ENCODE measurements at places on chromosomes 13 and 19.

DNA sequence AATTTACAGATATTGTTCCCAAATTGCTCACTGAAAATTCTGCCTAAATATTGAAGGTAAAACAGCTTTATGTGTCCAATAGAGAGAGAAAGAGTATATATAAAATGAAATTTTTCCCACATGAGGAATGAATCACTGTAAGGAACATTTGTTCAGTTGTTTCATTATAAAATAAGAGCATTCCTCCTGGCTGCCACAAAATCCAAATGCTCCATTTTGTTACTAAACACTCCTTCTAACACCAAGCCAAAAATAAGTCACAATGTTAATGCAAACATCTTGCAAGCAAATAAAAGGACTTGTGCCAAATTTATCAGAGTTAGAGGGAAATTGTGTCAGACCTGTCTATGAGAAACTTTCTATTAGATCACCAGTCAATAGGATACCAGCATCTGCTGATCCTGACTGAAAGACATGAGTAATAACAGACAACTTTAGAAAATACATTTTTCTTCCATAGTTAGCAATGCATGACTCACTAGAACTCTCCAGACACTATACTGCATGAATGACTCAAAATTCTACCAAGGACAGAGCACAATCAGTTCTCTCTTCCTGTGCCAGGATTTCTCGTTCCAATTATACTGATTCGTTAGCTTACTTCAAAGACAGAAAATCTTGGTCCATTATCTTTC, 83.5 kb upstream of the FNDC3A start:
- DNase-seq = no peak

DNA sequence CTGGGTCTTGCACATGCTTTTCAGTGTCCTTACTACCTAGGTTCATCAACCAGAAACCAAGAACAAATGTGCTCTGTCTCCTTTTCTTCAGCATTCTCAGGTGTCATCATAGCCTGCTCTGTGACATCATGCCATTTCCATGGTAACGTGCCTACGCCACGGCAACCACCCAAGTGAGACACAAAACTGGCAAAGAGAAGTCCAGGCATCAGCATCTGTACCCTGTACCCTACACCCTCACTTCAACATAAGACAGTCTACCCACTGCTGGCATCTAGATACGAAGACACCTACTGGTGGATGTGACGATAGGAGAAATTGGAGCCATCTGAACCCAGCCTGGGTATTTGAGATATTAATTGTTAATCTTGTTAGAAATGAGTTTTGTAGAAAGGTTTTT, 13.3 kb downstream of the ZC3H4 start:
- DNase-seq = no peak

- DNase-seq = no peak
Observed at GRCh38 chr19:36003284-36003683, 5.3 kb downstream of the SYNE4 start.

GRCh38 chr19:40270362-40271089, 14.6 kb downstream of the AKT2 start:
- DNase-seq = no peak

- no peak for DNase-seq
Observed at GRCh38 chr13:92510416-92510815, 716.2 kb upstream of the GPC6 start.

DNA sequence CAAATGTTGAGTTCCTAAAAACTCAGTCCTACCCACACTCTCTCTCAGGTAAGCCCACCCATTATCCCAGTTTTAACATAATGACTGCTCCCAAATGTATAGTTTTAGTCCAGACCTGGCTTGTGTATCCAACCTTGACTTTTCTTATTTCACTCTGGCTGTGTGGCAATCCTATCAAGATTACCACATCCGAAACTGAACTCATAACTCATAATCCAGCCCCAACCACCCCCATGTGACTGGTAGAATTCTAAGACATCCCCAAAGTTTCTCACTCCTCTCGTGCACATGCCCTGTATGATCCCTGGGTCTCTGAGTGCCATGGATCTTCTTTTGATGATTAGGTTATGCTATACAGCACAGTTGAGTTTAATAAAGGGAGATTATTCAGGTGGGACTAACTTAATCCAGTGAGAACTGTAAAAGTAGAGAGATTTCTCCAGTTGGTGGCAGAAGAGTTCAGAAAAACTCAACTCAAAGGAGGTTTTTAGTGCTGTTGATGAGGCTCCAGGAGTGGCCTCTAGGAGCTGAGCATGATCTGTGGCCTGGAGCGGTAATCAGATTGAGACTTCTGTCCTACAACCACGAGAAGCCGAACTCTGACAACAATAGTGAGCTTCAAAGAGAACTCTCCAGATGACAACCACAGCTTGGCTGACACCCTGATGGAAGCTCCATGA, 413.4 kb downstream of the ZNF536 start:
- DNase-seq = no peak

- no peak for DNase-seq
Observed at GRCh38 chr19:49579947-49580263, 451 bp downstream of the NOSIP start.

DNA sequence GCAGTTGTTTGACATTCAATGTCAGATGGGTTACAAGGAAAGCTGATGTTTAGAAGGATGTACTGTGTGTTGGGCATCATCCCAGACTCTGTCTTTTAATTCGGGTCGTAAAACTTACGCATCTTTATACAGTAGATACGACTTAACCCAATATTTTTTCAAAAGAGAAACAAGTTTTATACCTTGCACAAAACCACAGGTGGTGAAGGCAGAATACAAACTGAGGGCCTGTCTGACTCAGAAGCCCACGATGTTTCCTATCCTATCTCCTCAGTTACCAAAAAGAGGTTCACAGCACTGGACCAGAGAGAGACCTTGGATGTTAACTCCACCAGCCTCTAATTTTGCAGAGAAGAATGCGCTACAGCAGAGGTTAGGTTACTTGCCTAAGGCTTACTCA, 477.0 kb downstream of the FOXO1 start:
- DNase-seq = no peak

GRCh38 chr19:5397804-5398692, 57.2 kb upstream of the ZNRF4 start:
- DNase-seq = no peak

GRCh38 chr19:12801466-12802266, at the start of the genes PRDX2 and THSD8:
Gene PRDX2 (minus strand): TSS chr19:12801800. CDS start chr19:12801261, 539 bp downstream.
Gene THSD8 (plus strand): TSS chr19:12802069. CDS start chr19:12802072, 3 bp downstream.
- no peak for DNase-seq

DNA sequence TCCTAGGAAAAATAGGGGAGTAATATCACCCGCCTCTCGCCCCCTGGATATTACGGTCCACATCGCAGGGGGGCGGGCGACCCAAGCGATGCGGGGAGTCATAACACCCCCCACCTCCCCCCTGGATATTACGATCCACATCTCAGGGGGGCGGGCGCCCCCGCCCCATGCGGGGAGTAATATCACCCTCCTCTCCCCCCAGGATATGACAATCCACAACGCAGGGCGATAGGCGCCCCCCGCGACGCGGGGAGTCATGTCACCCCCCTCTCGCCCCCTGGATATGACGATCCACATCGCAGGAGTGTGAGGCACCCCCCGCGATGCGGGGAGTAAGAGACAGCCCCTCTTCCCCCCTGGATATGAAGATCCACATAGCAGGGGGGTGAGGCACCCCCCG, 684.4 kb upstream of the PCDH9 start:
- DNase-seq = no peak

DNA sequence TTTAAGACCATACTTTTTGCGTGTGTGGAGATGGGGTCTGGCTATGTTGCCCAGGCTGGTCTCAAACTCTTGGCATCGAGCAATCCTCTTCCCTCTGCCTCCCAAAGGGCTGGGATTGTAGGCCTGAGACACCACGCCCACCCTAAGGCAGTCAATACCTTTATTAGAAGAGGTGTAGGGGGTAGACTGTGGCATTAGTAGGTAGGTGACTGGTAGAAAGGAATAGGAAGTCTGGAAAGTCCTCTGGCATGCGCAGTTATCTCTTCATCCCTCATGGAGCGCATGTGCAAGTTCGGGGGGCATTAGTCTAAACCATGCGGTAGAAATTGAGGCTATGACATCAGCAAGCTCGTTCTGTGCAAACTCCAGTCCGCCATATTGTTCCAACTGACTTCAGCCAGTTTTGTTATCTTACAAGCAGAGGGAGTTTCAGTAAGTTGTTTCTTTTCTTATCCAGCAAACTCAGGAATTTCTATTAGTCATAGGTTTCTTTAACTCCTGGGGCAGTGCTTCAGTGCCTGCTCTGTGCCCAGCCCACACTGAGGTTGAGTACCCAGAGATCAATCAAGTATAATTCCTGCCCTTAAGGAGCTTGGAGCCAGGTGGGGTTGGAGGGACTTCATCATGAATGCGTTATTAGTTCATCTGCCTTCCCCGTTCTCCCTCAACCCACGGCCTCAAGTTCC, 7.3 kb upstream of the RANBP3 start:
- no peak for DNase-seq

DNA sequence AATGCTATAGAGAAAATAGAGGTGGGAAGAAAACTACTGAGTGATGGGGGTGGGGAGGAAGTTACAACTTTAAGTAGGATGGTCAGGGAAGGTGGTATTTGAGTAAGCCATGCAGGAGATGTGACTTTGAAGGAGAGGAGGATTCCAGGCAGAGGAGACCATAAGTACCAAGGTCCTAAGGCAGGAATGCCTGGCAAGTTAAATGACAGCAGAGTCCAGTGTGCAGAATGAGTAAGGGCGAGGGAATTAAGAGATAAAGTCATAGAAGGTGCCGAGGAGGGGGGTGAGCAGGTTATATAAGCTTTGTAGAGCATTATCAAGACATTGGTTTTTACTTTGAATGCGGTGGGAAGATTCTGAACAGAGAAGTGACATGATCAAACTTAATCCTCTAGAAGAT, 43.2 kb upstream of the WDFY2 start:
- no peak for DNase-seq

- no peak for DNase-seq
Observed at GRCh38 chr19:1116726-1117581, 13.2 kb downstream of the GPX4 start.

DNA sequence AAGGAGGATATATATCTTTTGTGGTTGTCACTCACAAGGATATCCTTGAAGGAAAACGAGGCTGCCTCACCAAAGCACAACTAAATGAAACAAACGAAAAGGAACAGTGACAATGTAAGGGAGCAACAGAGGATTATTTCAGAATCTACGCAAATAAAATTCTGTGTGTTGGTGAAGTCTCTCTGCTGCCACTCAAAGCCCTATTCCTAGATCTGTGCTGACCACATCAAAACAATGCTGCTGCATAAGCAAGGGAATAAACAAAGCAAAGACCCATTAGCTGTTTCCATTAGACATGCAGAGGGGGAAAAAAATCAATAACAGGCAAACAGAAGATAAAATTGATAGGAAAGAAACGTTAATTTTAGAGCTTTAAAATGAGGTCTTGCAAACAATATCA, 204.4 kb downstream of the MZT1 start:
- no peak for DNase-seq

DNA sequence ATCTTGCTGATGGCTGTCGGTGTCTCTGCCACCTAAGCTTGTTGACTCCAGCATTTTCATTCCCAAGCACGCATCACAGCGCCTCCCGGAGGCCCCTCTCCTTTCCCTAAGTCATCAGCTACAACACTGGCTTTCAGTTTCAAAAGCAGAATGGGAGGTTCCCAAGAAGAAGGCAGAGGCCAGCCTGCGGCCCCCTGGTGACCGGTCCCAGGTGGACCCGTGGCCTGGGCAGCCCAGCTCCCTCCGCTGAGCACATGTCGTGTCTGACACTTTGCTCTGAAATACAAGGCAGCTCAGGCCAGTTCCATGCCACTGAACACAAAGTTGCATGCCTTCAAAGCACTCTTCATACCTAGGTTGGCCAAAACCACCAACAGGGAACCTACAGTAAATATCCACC, 8.5 kb downstream of the MLLT1 start:
- DNase-seq = no peak

DNA sequence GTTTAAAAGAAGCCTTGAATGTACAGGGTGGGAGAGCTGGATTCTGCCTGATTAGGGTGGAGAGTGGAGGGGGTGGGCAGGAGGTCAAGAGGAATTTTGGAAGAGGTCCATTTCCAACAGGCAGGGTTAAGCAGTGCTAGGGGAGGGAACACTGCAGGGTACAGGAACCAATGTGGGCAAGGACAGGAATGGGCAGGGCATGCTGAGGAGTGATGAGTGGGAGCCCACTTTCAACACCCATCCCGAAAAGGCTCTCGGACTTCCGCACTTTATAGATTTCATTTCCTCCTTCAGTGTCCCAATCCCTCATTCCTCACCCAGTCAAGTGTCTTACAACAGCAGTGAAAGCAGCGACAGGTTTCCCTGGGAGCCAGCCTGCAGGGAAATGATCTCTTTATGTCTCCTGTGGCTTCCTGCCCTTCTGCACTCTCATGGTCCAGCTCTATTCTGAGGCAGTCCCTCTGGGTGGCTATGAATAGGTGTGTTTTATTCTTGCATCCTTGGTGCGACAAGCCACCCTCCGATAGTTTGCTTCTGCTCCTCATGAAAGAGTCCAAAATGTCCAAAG, 50.5 kb upstream of the ZNF507 start:
- no peak for DNase-seq

DNA sequence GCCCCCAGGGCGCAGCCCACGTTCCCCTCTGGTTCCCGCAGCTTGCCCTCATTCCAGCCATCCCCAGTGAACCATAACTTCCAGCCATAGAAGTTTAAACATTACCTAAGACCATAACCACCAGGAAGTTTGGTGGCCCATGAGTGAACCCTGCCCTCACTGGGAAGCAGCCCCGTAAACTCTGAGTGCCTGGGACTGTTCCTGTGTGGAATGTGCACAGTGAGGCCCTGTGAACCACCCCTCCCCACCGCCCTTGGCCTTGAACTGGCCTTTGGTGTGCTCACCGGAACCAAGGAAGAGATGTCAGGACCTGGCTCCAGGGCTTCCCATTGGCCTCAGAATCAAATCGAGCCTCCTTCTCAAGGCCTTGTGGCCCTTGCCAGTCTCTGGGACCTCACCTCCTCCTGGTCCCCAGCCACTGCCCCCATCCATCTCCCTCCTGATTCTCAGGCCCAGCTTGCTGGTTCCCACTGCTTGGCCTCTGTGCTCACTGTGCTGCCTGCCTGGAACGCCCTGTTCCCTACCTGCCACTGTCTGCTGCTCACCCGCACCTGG, 46.5 kb downstream of the DNM2 start:
- DNase-seq = no peak

GRCh38 chr13:63337921-63338320, 1922.3 kb upstream of the PCDH20 start:
- DNase-seq = no peak

Measured in AG09319 (cell line).